Ovary (tissue), 10 donors: ENCODE measurements at places on chromosomes 1 and 21. TPM values are rescaled to one million over a fixed set of nuclear protein-coding genes. Genes with fewer than 3 reads are reported as not detected.

DNA sequence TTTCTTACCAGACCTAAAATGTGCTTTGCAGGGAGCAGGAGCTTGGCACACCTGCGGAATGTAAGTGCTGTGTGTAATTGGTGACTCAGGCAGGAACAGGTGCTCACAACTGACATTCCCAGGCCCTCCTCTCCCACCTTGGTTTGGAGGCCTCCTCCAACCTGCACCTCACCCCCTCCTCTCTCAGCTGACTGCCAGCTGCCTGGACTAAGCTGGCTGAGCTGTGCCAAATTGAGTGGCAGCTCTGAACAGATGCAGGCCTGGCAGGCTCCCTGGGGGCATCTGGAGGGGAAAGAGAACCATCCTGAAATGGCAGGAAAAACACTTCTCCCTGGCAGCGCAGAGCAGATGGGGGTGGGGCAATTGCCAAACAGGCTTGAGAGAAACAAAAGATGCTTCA lies 91.7 kb upstream of the PGBD5 start:
- no peaks in the 10 kb centered on the region for H3K27me3 ChIP-seq
- H3K36me3 ChIP-seq, result no peaks in the 10 kb centered on the region
- H3K27ac ChIP-seq, result no peak overlapping the region
- H3K4me1 ChIP-seq, result no peaks in the 10 kb centered on the region

DNA sequence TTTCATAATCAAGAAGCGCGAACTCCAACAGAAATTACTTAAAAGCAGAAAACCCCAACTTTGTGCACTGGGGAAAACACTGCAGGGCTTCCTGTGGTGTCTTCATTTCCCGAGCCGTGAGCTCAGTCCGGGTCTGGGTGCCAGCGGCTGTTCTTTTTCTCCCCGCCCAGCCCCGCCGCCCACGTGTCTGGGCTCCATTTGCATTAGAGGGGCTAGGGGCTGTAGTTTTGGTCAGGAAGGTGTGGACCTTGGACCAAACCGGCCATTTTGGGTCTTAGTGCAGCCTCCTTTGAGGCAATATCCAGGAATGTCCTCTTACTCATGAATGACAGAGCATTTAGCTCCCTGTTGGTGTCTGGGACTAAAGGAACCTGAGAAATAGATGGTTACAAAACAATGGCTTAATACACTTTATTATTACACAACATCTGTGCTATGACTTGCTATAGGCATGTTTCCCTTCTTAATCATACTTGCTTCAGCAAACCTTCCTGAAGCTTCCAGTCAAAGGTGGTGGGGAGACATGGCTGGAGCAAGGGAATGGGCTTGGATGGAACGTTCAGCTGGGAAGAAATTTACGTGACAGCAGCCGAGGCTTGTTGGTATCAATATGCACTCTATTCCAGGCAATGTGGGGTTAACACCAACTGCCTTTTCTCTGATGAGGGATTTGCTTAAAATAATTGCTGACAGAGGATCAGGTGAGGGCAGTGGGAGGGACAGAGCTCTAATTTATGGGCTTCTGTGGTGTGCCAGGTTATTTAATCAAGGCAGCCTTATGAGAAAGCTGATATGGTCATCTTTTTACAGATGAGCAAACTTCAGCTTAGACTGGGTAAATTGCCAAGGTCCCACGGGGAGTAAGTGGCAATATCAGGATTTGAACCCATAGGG lies 1.1 kb downstream of the AGTRAP start:
- peak overlapping the region; percentile 69 for H3K4me3 ChIP-seq
- peaks cover 11% of the 10 kb centered on the region for H3K4me1 ChIP-seq

GRCh38 chr1:32055416-32055815 lies 17.3 kb upstream of the TMEM39B start:
- H3K27me3 ChIP-seq, result no peaks in the 10 kb centered on the region
- no peaks in the 10 kb centered on the region for H3K4me1 ChIP-seq
- no peak for DNase-seq
- H3K36me3 ChIP-seq, result no peaks in the 10 kb centered on the region

GRCh38 chr1:53899206-53899628 lies 5.2 kb downstream of the DIO1 start:
- H3K36me3 ChIP-seq, result no peaks in the 10 kb centered on the region
- H3K4me3 ChIP-seq, result no peak overlapping the region
- H3K27me3 ChIP-seq, result no peaks in the 10 kb centered on the region
- peaks cover 5% of the 10 kb centered on the region for H3K4me1 ChIP-seq
- H3K27ac ChIP-seq, result no peak overlapping the region

GRCh38 chr1:225366552-225366951 lies 61.3 kb downstream of the LBR start:
- no peaks in the 10 kb centered on the region for H3K4me1 ChIP-seq
- no peak overlapping the region for H3K4me3 ChIP-seq
- H3K36me3 ChIP-seq, result no peaks in the 10 kb centered on the region
- no peak for DNase-seq
- no peak overlapping the region for H3K27ac ChIP-seq

BTBD8 gene
- total RNA-seq, result 6.7 TPM

- peak within 1 kb of the TSS; percentile 63 for H3K4me3 ChIP-seq
- peaks cover 5% of the 10 kb centered on the region for H3K4me1 ChIP-seq
- H3K36me3 ChIP-seq, result no peaks in the 10 kb centered on the region
- no peaks in the 10 kb centered on the region for H3K27me3 ChIP-seq
- no peak for DNase-seq
Measured at GRCh38 chr21:25638660-25639550, at the start of gene JAM2. Gene JAM2 (plus strand): TSS chr21:25639258. CDS start chr21:25639822, 564 bp downstream.

GRCh38 chr1:241640867-241641622 lies 876 bp upstream of the CHML start:
- no peaks in the 10 kb centered on the region for H3K27me3 ChIP-seq
- no peak overlapping the region for H3K27ac ChIP-seq
- no peaks in the 10 kb centered on the region for H3K36me3 ChIP-seq
- no peak for DNase-seq
- no peak overlapping the region for H3K4me3 ChIP-seq
- peaks cover 6% of the 10 kb centered on the region for H3K4me1 ChIP-seq

RNF186 gene
- total RNA-seq, result not detected

- H3K4me3 ChIP-seq, result no peak overlapping the region
- H3K4me1 ChIP-seq, result peaks cover 4% of the 10 kb centered on the region
- no peak overlapping the region for H3K27ac ChIP-seq
- DNase-seq, result peak; percentile 23
- H3K36me3 ChIP-seq, result no peaks in the 10 kb centered on the region
Measured at GRCh38 chr1:219812491-219813203, 115.7 kb downstream of the SLC30A10 start.

DNA sequence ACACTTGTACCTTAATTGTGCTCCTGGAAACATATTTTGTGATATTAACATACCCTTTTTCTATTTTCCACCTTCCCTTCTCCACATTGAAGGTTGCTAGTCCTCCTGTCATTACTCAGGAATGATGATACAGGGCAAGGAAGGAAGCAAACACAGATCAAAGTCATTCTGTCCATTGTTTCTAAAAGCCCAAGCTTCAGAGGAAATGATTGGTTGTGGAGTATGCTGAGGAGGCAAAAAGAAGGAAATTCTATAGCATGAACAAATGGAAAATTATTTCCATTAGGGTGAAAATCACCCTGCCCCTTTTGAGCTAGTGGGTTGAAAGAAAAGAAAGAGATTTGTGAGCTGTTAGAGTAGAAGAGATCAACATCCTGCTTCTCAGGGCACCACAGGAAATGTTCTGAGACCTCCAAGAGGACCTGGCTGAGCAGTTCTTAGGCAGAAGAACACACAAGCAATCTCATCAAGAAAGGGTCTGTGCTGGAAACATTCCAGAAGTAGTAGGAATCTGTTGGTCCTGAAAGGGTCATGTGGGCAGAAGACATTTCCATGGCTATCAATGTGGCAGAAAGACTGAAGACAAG lies 29.0 kb upstream of the PRRX1 start:
- no peak overlapping the region for H3K27ac ChIP-seq
- H3K4me1 ChIP-seq, result no peaks in the 10 kb centered on the region
- no peak for DNase-seq
- no peaks in the 10 kb centered on the region for H3K27me3 ChIP-seq

RCSD1 gene
- 3.2 TPM for total RNA-seq

VPS72 gene
- total RNA-seq, result 24.5 TPM

DNA sequence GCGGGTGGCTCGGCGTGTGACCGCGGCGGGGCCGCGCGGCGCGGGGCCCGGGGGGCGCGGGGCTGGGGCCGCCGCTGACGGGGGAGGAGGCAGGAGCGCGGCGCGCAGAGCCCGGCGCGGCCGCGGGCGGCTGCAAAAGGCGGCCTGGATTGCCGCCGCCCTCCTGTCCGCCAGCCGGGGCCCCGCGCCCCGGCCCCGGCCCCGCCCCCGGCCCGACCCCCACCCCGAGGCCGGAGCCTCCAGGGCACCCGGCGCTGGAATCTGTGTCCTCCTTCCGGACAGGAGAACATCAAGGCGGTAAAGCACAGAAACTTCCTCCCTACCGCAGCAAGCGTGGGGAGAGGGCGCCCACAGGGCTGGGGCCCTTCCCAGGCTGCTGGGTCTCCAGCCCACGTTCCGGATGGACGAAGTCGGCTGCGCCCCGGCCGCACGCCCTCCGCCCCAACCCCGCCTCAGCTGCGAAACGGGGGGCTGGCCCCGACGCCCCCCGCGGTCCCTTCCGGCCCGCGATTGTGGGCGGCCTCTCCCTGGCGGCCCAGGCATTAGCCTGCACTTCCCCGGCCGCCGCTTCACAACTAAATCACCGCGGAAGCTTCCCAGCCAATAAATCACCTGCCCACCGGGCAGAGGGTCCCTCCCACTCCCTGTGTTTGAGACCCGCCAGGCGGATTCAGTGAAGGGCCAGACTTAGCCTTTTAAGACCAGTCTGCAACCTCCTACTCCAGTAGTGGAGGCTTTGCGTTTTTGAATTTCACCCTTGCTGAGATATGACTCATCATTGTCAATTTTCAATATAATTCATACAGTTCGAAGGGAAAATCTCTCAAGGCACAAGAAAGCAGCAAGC lies 106.0 kb downstream of the SLC45A1 start:
- no peaks in the 10 kb centered on the region for H3K36me3 ChIP-seq
- peak overlapping the region; percentile 96 for H3K27ac ChIP-seq
- H3K4me1 ChIP-seq, result peaks cover 25% of the 10 kb centered on the region
- H3K27me3 ChIP-seq, result no peaks in the 10 kb centered on the region
- H3K4me3 ChIP-seq, result peak overlapping the region; percentile 77

SLAMF1 gene
- not detected for total RNA-seq

- DNase-seq, result no peak
- H3K27ac ChIP-seq, result no peak overlapping the region
- peaks cover 3% of the 10 kb centered on the region for H3K4me1 ChIP-seq
Measured at GRCh38 chr1:178847396-178847849, 23.5 kb downstream of the ANGPTL1 start.

CACYBP gene
- total RNA-seq, result 75.0 TPM

- DNase-seq, result peak; percentile 84
- no peaks in the 10 kb centered on the region for H3K27me3 ChIP-seq
- H3K4me3 ChIP-seq, result peak within 1 kb of the TSS; percentile 62
Measured at GRCh38 chr1:183023146-183023600, at the start of gene LAMC1. Gene LAMC1 (plus strand): TSS chr1:183023420. CDS start chr1:183023717, 297 bp downstream.

GRCh38 chr1:40951943-40952743 lies 27.4 kb upstream of the CTPS1 start:
- H3K36me3 ChIP-seq, result no peaks in the 10 kb centered on the region
- no peaks in the 10 kb centered on the region for H3K4me1 ChIP-seq
- no peak overlapping the region for H3K27ac ChIP-seq
- no peak overlapping the region for H3K4me3 ChIP-seq
- no peaks in the 10 kb centered on the region for H3K27me3 ChIP-seq

- H3K4me3 ChIP-seq, result no peak overlapping the region
- DNase-seq, result no peak
- H3K27ac ChIP-seq, result no peak overlapping the region
- no peaks in the 10 kb centered on the region for H3K27me3 ChIP-seq
- peaks cover 2% of the 10 kb centered on the region for H3K4me1 ChIP-seq
Measured at GRCh38 chr1:2859219-2859880, 57.9 kb upstream of the TTC34 start.

GRCh38 chr21:45080639-45081414 lies 6.4 kb downstream of the ADARB1 start:
- no peaks in the 10 kb centered on the region for H3K4me1 ChIP-seq
- no peaks in the 10 kb centered on the region for H3K36me3 ChIP-seq
- H3K27me3 ChIP-seq, result no peaks in the 10 kb centered on the region
- DNase-seq, result no peak

NEGR1 gene
- 9.8 TPM for total RNA-seq

GRCh38 chr21:35748678-35749314 lies 311.5 kb downstream of the SETD4 start:
- no peaks in the 10 kb centered on the region for H3K27me3 ChIP-seq
- no peak overlapping the region for H3K27ac ChIP-seq
- DNase-seq, result no peak

DNA sequence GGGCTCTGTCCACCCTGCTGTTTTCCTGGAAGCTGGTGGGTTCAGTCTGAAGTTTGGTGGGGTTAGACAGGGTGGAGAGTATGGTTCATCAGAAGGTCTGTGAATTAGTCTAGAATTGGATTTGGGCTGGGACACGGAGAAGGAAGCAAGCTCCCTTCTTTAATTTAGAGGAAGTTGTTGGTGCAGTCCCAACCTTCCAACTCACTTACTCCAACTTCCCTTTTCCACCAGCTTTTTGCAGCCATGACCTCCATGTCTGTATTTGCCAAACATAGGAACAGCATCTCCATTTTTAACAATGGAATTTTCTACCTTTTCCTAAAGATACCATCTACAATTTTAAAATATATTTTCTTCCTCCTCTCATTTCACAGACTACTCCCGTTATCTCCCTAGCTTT lies 28.5 kb upstream of the PRELP start:
- H3K4me3 ChIP-seq, result no peak overlapping the region
- no peak overlapping the region for H3K27ac ChIP-seq
- H3K4me1 ChIP-seq, result peaks cover 4% of the 10 kb centered on the region
- H3K27me3 ChIP-seq, result no peaks in the 10 kb centered on the region
- no peaks in the 10 kb centered on the region for H3K36me3 ChIP-seq

DNA sequence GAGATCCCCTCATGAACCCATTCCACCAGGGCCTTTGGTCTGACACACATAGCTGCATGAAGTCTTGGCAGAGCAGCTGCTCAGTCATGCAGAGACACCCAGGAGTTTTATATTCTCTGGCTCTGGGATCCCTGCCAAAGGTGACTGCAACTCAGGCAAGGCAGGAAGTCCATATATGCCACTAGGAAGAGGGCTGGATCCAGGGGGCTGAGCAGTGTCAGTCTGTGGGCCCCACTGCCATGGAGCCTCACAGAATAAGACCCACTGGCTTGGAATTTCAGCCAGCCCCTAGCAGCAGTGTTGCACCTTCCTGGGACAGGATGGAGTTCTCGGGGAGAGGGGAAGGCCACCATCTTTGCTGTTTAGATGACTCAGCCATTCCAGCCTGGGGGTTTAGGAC lies 199.7 kb downstream of the TBX15 start:
- no peaks in the 10 kb centered on the region for H3K4me1 ChIP-seq
- no peaks in the 10 kb centered on the region for H3K36me3 ChIP-seq

- no peaks in the 10 kb centered on the region for H3K36me3 ChIP-seq
- peak; percentile 75 for DNase-seq
- H3K4me1 ChIP-seq, result peaks cover 2% of the 10 kb centered on the region
- H3K27ac ChIP-seq, result peak within 1 kb of the TSS; percentile 77
Measured at GRCh38 chr1:116909512-116910378, at the start of gene PTGFRN. Gene PTGFRN (plus strand): TSS chr1:116909916. CDS start chr1:116910204, 288 bp downstream.

DNA sequence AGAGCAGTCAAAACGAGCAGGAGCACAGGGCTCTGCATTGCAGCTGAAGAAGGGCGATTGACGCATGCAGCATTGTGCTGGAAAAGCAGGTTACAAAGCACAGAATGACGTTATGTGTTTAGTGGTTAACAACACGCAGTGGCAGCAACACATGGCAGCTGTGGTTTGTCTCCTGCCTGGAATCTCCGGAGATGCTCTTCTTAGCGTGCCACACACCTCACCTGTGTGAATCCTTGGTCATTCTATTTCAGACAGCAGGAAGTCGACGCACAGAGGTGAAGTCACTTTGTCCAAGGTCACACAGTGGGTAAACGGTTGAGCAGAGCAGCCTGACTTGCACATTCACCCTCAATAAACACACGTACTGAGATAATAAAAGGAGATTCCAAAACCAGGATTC lies 14.7 kb downstream of the OBSCN start:
- no peak overlapping the region for H3K4me3 ChIP-seq
- H3K4me1 ChIP-seq, result no peaks in the 10 kb centered on the region
- DNase-seq, result no peak
